Right atrium auricular region (tissue), 2 donors: ENCODE measurements at places on chromosomes 5 and 9.

DNA sequence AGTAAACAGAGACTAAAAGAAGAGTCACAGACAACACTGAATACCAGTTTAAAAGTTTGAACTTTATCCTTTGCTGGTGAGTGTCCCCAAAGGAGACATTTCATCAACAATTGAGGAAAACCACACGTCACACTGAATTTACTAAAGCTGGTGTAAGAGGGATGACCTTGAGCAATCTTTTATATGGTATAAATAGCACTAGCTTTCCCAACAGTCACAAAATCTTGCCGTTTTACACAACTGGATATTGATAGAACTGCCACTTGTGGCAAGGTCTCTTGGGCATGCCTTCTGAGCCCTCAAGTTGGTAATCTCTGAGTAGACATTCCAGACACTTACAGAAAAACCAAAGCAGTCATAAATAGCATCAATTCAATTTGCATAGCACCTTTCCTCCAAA is 311.5 kb upstream of the TARS1 start:
- no peak for DNase-seq

GRCh38 chr9:107172979-107173347 is 110.1 kb upstream of the RAD23B start:
- no peak for DNase-seq

- DNase-seq = no peak
These were observed 9.0 kb upstream of the ANKRD34B start for GRCh38 chr5:80579050-80579449.

- no peak for DNase-seq
These were observed 23.5 kb downstream of the ITGA1 start for GRCh38 chr5:52811067-52811749.

DNA sequence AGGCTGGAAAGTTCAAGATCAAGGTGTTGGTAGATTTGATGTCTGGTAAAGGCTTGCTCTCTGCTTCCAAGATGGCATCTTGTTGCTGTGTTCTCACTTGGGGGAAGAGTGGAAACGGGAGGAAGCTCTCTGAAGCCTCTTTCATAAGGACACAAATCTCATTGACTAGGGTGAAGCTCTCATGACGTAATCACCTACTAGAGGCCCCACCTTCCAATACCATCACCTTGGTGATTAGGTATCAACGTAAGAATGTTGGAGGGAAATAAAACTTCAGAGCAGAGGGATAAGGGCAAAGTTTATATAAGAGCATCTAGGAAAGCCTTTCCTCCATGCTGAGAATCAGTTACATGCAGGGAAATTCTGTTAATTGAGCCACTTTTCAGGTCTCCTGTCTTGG is 15.4 kb upstream of the KLF9 start:
- peak; percentile 43 for DNase-seq

- no peak for DNase-seq
These were observed 439.0 kb downstream of the ENC1 start for GRCh38 chr5:74201334-74202081.

DNA sequence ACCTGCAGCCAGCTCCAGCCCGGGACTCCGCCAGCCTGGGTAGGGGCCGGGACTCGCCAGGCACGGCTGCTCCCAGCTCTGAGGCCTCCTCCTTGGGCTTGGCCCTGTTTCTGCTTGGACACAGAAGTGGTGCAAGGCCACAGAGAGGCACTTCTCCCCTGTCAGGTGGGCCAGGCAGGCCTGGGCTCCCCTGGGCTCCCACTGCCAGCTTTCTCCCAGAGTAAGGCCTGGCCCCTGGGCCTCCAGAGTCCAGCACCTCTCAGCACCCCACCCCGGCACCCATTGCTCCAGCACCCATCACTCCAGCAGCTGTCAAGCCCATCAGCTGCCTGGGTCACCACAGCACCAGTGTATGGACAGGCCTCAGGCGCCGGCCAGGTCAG is 71.1 kb upstream of the LRRTM2 start:
- no peak for DNase-seq

- no peak for DNase-seq
These were observed 15.9 kb upstream of the RNF38 start for GRCh38 chr9:36415822-36416525.

DNA sequence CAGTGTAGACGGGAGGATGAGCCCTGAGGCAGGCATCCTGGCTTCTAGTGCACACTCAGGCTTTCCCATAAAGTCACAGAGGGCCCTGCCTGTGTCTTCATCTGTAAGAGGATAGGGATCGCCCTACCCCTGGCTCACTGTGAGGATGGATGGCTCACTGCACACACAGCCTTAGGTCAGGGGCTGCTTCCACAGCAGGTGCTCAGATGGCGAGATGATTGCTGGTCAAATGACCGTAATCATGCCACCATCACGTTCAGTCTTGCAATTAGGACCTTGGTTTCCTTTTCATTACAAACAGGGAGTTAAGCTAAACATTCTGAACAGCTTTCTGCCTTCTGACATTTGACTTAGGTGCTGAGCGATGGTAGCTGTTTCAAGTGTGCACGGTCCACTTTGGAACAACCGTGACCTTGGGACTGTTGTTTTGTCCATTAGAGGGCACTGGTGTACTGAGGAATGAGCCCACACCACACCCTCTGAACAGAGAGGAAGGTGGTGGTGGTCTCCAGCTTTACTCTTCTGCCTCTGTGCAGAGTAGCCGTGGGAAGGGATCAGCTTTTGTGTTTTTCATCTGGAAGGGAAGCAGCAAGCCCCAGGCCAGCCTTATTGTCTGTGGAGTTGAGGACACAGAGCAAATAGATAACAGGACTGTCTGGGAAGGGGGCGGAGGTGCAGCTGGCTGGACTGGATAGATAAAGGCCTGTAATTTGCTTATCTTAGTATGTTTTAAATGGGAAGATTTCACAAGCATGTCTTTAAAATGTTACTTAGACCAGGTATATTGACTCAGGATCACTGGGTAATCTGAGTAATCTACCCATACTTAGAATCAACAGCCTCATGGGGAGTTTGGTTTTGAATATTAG is 183.1 kb downstream of the TRIO start:
- DNase-seq = no peak

- no peak for DNase-seq
These were observed 5.8 kb downstream of the MSANTD3 start for GRCh38 chr9:100432736-100433135.

GRCh38 chr9:135229701-135230385 is 142.4 kb downstream of the OLFM1 start:
- no peak for DNase-seq

DNA sequence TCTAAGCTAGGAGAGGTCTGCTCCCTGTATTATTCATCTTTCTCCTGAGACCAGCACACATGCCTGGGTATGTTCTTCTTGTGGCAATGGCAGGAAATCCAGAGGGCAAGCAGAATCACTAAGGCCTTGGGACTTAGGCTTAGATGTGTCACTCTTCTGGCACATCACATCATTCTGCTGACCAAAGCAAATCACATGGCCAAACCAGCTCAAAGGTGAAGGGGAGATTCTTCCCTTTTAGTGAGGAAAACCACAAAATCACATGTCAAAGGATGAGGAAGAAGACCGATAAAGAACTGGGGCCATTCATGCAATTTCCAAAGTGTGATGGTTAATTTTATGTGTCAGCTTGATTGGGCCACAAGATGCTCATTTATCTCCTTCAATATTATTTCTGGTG is 5.7 kb upstream of the AGGF1 start:
- no peak for DNase-seq

DNA sequence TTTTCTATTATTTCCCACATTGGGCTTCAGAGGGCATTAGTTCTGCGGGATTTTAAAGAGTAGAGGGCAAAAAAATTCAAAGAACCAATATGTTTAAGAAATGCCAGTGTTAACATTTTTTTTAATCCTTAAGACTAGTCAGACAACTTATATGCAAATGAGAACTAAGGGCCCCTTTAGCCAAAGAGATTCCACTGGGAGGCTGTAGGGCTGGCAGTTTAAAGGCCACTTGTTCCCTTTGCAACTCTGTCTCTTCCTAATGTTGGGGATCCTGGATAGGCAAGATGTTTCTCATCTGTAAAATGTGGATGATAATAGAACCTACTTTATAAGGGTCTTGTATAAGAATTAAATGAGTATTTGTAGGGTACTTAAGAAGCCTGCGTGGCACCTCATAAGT is 1395.9 kb downstream of the PTPRD start:
- no peak for DNase-seq
